Hematopoietic multipotent progenitor cell (in vitro differentiated cells): ENCODE measurements at places on chromosomes 11 and 22.

GRCh38 chr11:19365743-19366410, 125.1 kb upstream of the E2F8 start:
- no peak for DNase-seq

DNA sequence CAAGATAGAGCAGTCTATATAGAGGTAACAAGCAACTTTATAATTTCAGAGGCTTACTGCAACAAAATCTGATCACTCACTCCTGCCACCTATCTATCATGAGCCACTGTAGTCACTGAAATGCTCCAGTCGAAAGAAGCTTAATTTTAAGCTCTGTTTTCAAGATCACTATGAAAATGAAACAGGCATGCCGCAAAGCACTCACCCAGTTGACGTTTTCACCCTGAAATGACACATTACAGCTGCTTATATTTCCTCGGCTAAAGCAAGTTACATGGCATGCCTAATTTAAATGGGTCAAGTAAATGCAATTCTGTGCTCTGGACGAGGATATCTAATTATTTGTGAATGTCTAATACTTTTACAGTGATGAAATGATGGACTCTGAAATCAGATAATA, 616.3 kb downstream of the FAM181B start:
- no peak for DNase-seq

- DNase-seq = no peak
Observed at GRCh38 chr22:40425082-40425481, 54.7 kb downstream of the SGSM3 start.

- DNase-seq = no peak
Observed at GRCh38 chr22:30943368-30943767, 25.2 kb downstream of the MORC2 start.

DNA sequence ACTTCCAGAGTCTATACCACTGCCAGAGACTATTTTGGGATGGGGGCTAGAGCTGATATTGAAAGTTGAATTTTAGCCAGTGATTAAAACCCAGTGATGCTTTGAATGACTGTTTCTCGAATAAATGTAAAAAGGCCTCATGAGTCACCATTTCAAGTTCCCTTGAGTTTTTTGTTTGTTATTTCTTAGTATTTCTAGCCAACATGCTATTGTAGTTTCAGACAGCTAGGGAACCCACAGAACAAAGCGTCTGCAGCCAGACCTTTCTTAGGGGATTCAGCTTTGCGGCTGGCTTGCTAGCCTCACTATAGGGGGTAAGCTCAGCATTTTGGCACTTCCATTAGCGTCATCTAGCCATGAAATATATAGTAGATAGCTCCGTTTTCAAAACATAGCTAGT, 66.5 kb downstream of the DBX1 start:
- DNase-seq = no peak

DNA sequence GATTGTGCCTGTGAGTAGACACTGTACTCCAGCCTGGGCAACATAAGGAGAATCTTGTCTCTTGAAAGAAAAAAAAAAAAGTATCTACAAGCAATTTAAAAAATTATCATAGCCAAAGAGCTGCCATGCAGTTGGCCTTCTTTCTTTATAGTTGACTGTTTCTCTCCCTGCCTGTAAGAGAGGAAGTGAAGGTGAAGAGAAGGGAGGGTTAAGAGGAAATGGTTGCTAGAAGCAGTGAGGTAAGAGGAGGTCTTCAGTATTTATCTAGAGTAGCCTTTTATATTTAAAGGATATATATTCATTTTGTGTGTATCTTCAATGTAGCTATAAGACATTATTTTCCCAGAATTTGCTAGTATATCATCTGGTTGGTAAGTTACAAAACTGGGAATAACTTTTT, 217.9 kb downstream of the TMEM135 start:
- no peak for DNase-seq

GRCh38 chr11:100831929-100832494, 144.9 kb downstream of the ARHGAP42 start:
- DNase-seq = no peak

GRCh38 chr11:66121466-66121865, 51.4 kb downstream of the PACS1 start:
- no peak for DNase-seq

- no peak for DNase-seq
Observed at GRCh38 chr11:120217941-120218694, 7.3 kb downstream of the OAF start.
